ENCODE measurements at places on chromosomes 12 and 14.

DNA sequence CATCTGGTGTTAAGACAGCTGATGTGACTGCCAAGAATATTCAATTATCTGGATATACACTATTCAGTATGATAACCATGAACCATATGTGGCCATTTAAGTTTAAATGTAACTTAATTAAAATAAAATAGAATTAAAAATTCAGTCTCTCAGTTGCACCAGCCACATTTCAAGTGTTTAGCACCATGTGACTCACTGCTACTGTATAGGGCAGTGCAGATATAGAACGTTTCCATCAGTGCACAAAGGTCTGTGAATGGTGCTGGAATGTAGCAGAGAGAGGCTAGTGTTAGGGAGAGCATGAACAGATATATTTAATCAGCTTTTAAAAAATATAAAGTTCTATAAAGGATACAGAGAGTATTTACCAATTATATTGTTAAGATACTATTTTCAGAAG lies 28.7 kb downstream of the ARID4A start:
- no peak for DNase-seq

DNA sequence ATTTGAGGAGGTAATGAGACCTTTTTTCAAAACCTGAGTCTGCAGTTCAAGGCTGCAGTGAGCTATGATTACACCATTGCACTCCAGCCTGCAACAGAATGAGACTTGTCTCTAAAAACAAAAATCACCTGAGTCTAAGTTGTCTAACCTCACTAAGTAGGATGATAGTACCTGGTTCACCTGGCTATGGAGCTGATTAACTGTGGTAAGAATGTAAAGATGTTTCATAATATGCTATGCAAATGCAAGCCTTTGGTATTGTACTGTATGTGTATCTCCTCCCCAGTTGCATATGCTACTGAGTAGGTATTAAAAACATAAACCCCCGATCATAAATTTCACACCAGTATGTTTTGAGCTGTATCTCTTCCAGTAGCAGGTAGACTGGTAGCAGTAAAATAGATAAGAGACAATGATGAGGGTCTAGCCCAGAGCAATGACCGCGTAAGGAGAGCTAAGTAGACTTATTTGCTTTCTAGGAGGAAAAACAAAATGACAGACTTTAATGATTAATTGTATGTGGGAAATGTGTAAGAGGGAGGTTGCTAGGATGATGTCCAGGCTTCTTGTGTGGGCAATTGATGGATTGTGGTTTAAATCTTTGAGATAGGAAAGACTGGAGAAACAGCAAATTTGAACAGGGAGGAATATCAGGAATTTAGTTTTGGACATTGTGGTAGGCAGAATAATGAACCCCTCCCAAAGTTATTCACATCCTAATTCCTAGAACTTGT lies 41.6 kb upstream of the EGLN3 start:
- no peak for DNase-seq

DNA sequence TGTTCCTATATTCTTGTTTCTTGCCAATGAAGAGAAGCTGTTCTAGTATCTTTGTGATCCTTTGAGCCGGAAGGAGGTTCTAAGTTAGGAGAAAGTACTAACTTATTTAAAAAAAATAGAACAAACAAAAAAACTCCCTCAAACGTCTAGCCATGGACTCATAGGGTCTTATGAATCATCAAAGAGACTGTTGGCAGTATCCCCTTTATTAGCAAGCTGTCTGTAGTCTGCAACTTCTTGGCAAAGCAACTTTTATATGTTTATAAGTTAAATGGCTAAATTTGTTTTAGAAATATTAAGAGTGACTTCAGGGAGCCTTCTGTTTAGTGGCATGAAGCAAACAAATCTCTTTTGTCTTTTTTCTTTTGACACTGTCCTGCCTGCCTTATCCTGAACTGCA lies 291.9 kb downstream of the FUT8 start:
- DNase-seq = no peak

GRCh38 chr14:92922155-92922735 lies 705 bp upstream of the CHGA start:
- DNase-seq = no peak

GRCh38 chr14:64554556-64554955 lies 4.8 kb downstream of the PPP1R36 start:
- DNase-seq = no peak

DNA sequence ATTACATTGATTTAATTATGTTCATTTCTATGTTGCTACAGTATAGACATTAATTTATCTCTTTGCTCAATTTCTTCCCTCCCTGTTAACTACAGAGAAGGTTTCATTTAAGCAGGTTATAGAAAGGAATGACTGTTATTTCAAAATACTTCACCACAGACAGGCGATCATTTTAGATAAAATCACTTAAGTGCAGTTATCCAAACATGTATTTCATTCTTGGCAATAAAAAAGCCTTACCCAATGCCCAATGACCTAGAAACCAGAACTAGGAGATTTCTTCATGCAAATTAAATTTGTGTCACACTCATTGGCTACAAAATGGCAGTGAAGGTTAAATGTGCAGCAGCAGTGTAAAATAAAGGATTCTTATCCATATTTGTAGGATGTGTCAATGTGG lies 266.4 kb downstream of the KCNH5 start:
- no peak for DNase-seq

DNA sequence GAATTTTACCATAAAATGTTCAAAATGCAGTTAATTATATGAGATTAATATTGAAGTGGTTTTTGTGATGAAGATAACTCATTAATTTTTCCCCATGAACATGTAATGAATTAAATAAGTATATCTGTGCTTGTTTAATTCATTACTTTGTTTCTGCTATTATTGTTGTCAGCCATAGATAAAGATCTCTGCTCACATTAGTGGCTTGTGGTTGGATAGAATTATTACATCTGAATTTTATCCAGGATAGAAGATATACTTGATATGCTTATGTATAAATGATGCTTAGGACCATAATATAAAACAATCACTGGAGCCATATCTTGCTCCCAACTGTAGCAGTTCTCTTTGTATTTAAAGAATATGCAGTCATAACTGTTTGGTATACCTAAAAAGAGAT lies 18.5 kb downstream of the TSPAN19 start:
- no peak for DNase-seq

DNA sequence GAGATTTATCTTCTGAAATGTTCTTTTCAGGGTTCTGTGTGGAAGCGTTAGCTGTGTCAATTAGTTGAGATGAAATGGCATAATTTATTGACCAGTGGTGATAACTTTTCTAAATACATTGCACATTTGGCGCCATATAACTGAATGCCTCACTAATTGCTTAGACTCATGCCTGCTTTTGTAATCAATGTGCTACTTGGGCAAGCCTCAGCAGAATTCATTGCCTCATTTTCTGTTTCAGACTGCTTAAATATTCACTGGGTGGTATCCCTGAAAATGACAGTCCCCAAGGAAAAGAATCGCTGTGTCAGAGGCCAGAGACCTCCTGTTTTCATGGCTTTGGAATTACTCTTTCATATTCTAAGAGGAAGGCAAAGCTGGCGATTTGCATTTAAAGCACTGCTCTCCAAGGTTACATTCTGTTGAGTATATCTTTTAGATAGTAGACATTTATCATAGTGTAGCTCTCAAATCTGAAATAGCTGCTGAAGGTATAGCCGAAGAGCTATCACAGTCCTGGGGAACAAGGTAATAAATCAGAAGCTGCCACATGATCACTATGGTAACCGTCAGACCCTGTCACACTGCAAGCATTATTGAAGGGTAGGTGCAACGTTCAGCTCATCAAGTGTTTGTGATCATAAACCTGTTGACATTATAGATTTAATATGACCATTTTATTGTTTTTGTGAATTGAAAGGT lies 297.3 kb upstream of the E2F7 start:
- no peak for DNase-seq

DNA sequence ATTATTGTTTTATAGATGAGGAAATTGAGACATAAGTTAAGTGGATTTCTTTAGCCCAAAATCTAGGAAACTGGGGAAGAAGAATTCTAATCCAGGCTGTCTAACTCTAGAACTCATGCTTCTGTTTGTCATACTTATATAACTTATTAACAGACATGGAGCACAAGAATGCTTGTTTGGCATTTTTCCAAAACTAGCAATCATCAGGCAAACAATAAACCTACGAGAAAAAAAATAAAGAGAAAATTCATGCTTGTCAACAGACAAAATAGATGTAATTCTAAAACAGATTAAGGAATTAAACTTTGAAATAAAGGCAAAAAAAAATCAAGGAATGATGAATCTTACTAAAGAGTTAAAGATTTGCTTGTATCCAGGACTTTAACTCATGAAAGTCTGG lies 103.1 kb downstream of the METTL25 start:
- DNase-seq = no peak

DNA sequence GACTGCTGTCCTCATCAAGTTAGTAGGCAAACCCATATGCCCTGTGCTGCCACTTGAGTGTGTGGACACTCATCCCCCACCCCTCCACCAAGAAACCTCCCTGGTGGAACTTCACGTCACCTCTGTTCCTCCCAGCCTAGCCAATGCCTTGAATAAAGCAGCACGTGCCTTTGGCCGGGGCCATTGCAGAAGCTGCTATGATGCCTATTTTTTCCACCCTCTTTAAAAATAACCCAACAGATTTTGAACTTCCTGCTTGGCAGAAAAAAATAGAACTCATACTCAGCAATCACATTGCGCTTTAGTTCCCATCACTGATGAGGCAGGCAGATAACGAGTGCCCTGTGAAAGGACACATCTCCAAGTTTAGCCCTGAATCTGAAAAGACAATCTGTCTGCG lies 23.1 kb upstream of the PWP1 start:
- DNase-seq = no peak

- no peak for DNase-seq
Observed at GRCh38 chr14:73323896-73324399, 86.6 kb downstream of the PAPLN start.

GRCh38 chr12:32777691-32778175 lies 22.0 kb upstream of the YARS2 start:
- DNase-seq = no peak

- DNase-seq = no peak
Observed at GRCh38 chr14:61426048-61426447, 104.7 kb downstream of the PRKCH start.

GRCh38 chr14:51824191-51824590 lies 36.2 kb upstream of the GNG2 start:
- DNase-seq = no peak

GRCh38 chr12:108543652-108544051 lies 17.3 kb downstream of the SART3 start:
- DNase-seq = no peak

DNA sequence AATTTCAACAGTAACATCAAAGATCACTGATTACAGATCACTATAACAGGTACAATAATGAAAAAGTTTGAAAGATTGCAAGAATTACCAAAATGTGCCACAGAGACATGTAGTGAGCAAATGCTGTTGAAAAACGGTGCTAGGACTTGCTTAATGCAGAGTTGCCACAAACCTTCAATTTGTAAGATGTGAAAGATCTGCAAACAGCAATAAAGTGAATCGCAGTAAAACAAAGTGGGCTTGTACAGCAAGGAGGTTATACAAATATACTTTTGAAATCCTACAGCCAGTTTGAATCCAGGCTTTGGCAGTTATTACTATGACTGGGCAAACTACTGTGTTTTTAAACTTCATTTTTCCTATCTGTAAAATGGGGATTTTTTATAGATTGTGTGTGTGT lies 1.0 kb upstream of the PLEKHA5 start:
- DNase-seq = no peak

DNA sequence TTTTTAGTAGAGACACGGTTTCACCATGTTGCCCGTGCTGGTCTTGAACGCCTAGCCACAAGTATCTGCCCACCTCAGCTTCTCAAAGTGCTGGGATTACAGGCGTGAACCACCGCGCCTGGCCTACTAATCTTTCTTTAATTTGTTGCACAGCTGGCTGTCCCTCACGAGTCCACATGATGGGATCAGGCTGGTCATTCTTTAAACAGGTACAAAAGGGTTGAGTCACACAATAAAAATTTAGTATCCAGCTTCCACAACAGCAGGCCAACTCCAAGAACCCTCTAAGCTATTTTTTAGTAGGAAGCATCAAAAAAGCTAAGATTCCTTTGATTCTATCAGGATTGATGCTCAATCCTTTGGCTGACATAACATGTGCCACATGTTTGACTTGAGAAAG lies 17.8 kb downstream of the SINHCAF start:
- no peak for DNase-seq

DNA sequence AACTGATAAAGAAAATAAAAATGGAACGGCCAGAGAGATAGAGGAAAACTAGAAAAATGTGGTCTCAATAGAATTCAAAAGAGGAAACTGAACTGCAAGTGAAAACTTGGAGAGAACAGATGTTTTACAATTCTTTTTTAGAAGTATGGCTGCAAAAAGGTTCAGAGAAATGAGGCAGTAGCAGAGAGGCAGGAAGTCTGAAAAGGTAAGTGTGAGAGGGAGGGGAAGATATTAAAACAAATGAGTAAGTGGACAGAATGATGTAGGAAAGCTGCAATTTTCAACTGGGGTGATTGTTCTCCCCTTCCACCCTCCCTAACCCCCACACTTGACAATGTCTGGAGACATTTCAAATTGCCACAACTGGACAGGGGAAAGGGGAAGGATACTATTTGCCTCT lies 12.9 kb downstream of the BTBD7 start:
- no peak for DNase-seq

DNA sequence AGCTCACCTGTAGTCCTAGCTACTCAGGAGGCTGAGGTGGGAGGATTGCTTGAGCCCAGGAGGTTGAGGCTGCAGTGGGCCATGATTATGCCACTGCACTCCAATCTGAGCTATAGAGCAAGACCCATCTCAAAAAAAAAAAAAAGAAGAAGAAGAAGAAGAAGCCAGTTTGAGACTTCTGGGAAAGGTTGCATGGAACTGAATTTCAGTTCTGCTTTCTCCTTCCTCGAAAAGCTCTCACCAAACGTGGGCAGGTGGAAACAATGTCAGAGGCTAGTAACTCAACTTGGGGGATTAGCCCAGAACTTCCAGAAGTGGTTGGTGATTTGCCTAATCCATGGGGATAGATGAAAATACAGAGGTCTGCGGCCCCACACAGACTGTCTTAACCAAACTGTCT lies 18.7 kb downstream of the FLVCR2 start:
- DNase-seq = no peak

GRCh38 chr14:73758392-73759182 lies 44.4 kb upstream of the PNMA1 start:
- no peak for DNase-seq

DNA sequence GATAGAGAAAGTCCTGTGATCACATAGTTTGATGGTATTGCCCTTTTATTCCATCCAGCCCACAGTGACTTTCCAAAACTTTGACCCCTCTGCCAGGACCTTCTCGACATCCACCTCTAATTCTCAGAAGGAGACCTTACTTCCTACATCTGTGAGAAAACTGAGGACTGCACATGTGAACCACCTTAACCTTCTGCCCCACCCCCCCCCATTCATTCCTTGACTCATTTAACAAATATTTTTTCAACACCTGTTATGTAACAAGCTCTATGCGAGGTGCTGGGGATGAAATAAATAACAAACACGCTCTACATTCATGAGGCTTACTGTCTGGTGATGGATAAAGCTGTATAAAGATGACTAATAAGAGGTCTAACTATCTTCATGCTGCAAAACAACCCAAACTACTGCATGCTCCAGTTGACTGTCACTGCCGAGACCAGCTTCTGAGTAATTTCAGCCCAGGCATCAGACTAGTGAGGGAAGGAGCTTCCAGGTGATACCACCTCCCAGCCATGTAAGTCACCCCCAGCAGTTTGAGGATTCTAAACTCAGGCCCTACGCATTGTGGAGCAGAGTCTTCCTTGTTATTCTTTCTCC lies 1.9 kb upstream of the HAL start:
- no peak for DNase-seq
